ENCODE measurements at places on chromosomes 13 and 19. TPM values are rescaled to one million over a fixed set of nuclear protein-coding genes. Genes with fewer than 3 reads are reported as not detected.

GRCh38 chr19:6790194-6791128 lies 18.0 kb downstream of the VAV1 start:
- peaks cover 12% of the 10 kb centered on the region for H3K27me3 ChIP-seq
- peak; percentile 20 for DNase-seq
- H3K36me3 ChIP-seq = no peaks in the 10 kb centered on the region
- H3K4me1 ChIP-seq = peaks cover 5% of the 10 kb centered on the region
- no peak overlapping the region for H3K4me3 ChIP-seq

DNA sequence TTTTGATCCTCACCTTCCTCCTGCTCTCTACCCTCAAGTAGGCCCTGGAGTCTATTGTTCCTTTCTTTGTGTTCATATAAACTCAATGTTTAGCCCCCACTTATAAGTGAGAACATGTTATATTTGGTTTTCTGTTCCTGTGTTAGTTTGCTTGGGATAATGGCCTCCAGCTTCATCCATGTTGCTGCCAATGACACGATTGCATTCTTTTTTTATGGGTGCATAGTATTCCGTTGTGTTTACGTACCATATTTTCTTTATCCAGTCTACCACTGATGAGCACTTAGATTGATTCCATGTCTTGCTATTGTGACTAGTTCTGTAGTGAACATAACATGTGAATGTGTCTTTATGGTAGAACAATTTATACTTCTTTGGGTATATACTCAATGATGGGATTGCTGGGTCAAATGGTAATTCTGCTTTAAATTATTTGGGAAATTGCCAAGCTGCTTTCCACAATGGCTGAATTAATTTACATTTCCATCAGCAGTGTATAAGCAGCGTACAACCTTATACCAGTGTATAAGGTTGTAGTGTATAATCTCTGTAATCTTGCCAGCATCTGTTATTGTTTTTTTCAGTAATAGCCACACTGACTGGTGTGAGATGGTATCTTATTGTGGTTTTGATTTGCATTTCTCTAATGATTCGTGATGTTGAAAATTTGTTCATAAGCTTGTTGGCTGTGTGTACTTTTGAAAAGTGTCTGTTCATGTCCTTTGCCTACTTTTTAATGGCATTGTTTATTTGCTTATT lies 288.9 kb downstream of the KCNRG start:
- no peak overlapping the region for H3K27ac ChIP-seq
- DNase-seq = no peak
- no peak overlapping the region for H3K4me3 ChIP-seq
- H3K4me1 ChIP-seq = peaks cover 6% of the 10 kb centered on the region
- peaks cover 4% of the 10 kb centered on the region for H3K36me3 ChIP-seq

- H3K36me3 ChIP-seq = no peaks in the 10 kb centered on the region
- DNase-seq = no peak
- H3K27ac ChIP-seq = no peak within 1 kb of the TSS
- peaks cover 59% of the 10 kb centered on the region for H3K27me3 ChIP-seq
- peaks cover 15% of the 10 kb centered on the region for H3K4me1 ChIP-seq
These were observed at the start of gene CCNA1 for GRCh38 chr13:36432106-36432544. Gene CCNA1, plus strand, starts transcription at chr13:36432495. Its CDS starts 562 bp downstream, at chr13:36433057.

- no peaks in the 10 kb centered on the region for H3K36me3 ChIP-seq
- no peak overlapping the region for H3K4me3 ChIP-seq
- no peak overlapping the region for H3K27ac ChIP-seq
- H3K27me3 ChIP-seq = no peaks in the 10 kb centered on the region
These were observed 133.1 kb downstream of the TNFRSF19 start for GRCh38 chr13:23703246-23703860.

GRCh38 chr19:33580645-33581037 lies 41.1 kb upstream of the CHST8 start:
- H3K36me3 ChIP-seq = no peaks in the 10 kb centered on the region
- H3K4me1 ChIP-seq = no peaks in the 10 kb centered on the region
- no peak overlapping the region for H3K4me3 ChIP-seq
- no peaks in the 10 kb centered on the region for H3K27me3 ChIP-seq
- H3K27ac ChIP-seq = no peak overlapping the region

DNA sequence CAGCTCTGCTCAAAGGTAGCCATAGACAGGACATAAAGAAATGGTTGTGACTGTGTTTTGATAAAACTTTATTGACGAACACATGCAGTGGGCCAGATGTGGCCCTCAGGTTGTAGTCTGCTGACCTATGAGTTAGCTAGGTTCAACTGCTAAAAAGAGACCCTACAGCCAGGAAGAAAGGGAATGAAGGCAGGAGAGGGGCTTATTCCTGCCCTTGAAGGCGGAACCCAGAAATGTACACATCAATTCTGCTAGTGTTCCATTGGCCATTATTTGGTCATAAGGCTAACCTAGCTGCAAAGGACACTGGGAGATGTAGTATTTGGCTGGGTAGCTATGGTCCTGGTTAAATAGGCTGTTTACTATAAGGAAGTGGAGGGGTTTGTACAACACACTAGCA lies 18.0 kb downstream of the APBA3 start:
- H3K27me3 ChIP-seq = no peaks in the 10 kb centered on the region
- no peaks in the 10 kb centered on the region for H3K4me1 ChIP-seq
- H3K27ac ChIP-seq = no peak overlapping the region
- no peak for DNase-seq

GRCh38 chr13:76489274-76489673 lies 396.9 kb downstream of the KCTD12 start:
- no peak overlapping the region for H3K4me3 ChIP-seq
- no peak for DNase-seq
- H3K27ac ChIP-seq = no peak overlapping the region
- peaks cover 11% of the 10 kb centered on the region for H3K27me3 ChIP-seq
- H3K36me3 ChIP-seq = no peaks in the 10 kb centered on the region
- H3K4me1 ChIP-seq = no peaks in the 10 kb centered on the region

DNA sequence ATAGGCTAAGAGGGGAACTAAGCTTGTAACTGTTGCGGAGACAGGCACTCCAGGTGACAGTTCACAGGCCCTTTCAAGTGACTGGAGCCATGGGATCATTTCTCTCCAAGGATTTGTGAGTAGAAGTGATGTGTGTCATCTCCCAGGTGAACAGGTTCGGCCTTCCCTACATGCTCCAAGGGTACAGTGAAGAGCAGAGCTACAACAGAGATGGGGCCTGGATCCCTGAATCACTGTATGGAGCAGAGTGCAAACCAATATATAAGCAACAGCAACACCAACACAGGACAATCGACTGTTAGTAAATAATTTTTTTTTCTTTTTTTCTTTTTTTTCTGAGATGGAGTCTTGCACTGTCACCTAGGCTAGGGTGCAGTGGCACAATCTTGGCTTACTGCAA lies 15.0 kb downstream of the ZSCAN18 start:
- H3K36me3 ChIP-seq = peaks cover 30% of the 10 kb centered on the region
- no peaks in the 10 kb centered on the region for H3K27me3 ChIP-seq
- H3K27ac ChIP-seq = no peak overlapping the region
- no peak overlapping the region for H3K4me3 ChIP-seq

DNA sequence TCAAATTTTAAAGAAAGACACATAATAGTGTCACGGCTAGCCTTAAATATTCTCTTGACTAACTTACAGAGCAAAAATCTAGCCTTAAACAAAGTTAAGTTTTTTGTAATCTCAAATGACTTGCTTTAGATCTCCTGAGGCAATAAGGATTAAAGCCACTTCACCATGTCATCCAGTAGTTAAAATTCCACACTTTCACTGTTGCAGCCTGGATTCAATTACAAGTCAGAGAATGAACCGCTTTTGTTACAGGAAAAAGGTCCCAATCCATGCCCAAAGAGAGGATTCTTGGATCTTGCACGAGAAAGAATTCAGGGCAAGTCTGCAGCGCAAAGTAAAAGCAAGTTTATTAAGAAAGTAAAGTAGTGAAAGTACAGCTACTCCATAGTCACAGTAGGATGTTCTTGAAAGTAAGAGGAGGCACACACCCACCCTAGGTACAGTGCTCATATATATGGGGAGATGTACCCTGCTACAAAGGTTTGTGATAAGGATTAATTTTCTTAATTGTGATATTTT lies 34.6 kb upstream of the CD177 start:
- no peaks in the 10 kb centered on the region for H3K4me1 ChIP-seq
- H3K36me3 ChIP-seq = no peaks in the 10 kb centered on the region
- DNase-seq = no peak
- peaks cover 3% of the 10 kb centered on the region for H3K27me3 ChIP-seq

GRCh38 chr19:49524812-49525455 lies 2.9 kb upstream of the RCN3 start:
- H3K27ac ChIP-seq = peak overlapping the region; percentile 18
- no peaks in the 10 kb centered on the region for H3K27me3 ChIP-seq
- H3K4me1 ChIP-seq = peaks cover 24% of the 10 kb centered on the region
- peaks cover 25% of the 10 kb centered on the region for H3K36me3 ChIP-seq
- H3K4me3 ChIP-seq = no peak overlapping the region

DNA sequence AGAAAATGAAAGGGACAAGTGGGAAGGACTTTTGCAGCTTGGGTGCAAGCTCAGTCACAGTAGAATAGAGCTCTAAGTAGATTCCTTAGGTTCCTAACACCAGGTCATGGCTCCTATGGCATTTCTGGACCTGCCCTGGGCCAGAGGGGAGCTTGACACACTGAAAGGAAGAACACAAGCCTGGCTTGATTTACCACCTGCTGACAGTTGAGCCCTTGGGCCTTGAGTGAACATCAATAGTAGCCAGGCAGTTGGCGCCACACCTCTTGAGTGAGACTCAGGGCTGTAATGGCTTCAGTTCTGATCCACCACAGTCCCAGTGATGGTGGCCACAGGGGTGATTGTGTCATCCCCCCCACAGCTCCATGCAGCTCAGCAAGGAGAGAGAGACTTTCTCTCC lies 221.9 kb upstream of the PCDH17 start:
- H3K36me3 ChIP-seq = no peaks in the 10 kb centered on the region
- no peak overlapping the region for H3K4me3 ChIP-seq
- no peak overlapping the region for H3K27ac ChIP-seq
- no peaks in the 10 kb centered on the region for H3K27me3 ChIP-seq
- no peaks in the 10 kb centered on the region for H3K4me1 ChIP-seq

- peaks cover 10% of the 10 kb centered on the region for H3K4me1 ChIP-seq
- no peak for DNase-seq
- H3K27me3 ChIP-seq = no peaks in the 10 kb centered on the region
- no peak overlapping the region for H3K27ac ChIP-seq
These were observed 833.4 kb upstream of the ATXN8OS start for GRCh38 chr13:69274231-69274630.

DNA sequence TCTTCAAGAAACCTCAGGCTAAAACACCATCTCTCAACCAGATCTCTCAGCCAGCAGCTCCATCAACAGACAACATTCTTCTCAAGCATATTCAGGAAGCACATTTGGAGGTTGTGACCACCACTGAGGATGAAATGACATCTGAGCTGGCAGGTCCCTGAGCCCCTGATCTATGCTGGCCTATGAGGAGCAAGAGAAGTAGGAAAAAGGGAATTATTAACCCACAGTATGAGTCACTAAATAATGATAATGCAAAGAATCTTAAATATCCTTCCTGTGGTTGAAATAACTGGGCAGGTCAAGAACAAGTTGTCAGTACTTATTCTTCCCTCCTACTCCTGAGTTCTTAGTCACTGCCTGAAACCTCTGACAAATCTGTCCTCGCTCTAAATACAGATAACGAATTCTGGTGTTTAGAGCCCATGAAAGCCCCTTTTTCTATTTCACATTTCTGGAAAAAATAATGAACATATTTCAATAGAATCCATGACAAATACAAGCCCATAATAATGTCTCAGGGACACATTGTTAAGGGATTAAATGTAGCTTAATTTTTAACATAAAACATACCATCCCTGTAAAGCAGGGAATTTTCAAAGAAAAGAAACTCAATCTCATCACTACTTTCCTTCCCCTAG lies 225.8 kb upstream of the IRS2 start:
- H3K4me3 ChIP-seq = peak overlapping the region; percentile 31
- no peaks in the 10 kb centered on the region for H3K27me3 ChIP-seq
- no peak for DNase-seq

- H3K36me3 ChIP-seq = no peaks in the 10 kb centered on the region
- DNase-seq = no peak
- no peaks in the 10 kb centered on the region for H3K4me1 ChIP-seq
- no peak overlapping the region for H3K4me3 ChIP-seq
- no peaks in the 10 kb centered on the region for H3K27me3 ChIP-seq
- no peak overlapping the region for H3K27ac ChIP-seq
These were observed 7.5 kb upstream of the WDFY2 start for GRCh38 chr13:51576754-51577153.

DNA sequence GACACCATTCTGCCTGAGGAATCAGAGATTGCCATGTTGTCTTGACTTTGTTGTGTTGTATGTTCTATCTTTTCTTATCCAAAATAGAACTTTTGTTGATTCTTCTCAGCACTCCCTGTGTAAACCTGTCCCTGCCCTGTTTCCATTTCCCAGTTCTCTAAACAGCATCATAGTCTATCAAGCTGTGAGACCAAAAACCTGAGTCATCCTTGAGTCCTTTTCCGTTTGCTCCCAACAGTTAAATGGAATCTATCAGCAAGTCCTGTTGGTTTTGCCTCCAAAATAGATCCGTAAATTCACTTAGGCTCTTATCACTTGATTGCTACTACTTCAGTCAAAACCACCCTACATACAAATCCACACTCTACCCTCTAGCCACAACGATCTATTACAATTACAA lies 667.1 kb downstream of the PCDH9 start:
- no peak overlapping the region for H3K27ac ChIP-seq
- no peaks in the 10 kb centered on the region for H3K36me3 ChIP-seq
- peaks cover 20% of the 10 kb centered on the region for H3K4me1 ChIP-seq
- no peak overlapping the region for H3K4me3 ChIP-seq
- H3K27me3 ChIP-seq = no peaks in the 10 kb centered on the region

- no peak overlapping the region for H3K27ac ChIP-seq
- no peak for DNase-seq
These were observed 2.1 kb downstream of the CLEC4G start for GRCh38 chr19:7729831-7730285.

PSG7 gene
- not detected for total RNA-seq

RNF225 gene
- total RNA-seq = not detected

LIM2 gene
- not detected for total RNA-seq

SLC25A41 gene
- total RNA-seq = 0.20 TPM

FGF14 gene
- total RNA-seq = 0.05 TPM

IRS2 gene
- 25.8 TPM for total RNA-seq

METTL21C gene
- total RNA-seq = not detected

DMKN gene
- 2.1 TPM for total RNA-seq

KANK2 gene
- total RNA-seq = 345 TPM

ZNF536 gene
- not detected for total RNA-seq

ZSCAN1 gene
- total RNA-seq = 1.3 TPM

Measured in chondrocyte (in vitro differentiated cells).